ENCODE measurements at places on chromosomes 6 and 20.

GRCh38 chr20:10550204-10551118, 115.4 kb downstream of the SLX4IP start:
- no peak for DNase-seq

DNA sequence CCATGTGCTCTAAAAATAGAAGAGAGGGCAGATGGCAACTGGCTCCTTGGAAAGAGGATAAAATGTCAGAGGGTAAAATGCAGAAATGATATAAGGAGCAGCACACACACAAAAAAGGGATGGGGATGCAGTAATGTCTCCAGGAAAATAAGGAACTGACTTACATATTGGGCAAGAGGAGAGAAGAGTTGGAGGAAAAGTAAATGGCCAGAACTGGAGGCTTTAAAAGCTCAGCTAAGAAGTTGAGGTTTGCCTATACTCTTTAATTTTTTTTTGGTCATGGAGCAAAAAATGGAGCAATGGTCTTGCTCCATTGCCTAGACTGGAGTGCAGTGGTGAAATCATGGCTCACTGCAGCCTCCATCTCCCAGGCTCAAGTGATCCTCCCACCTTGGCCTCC, 93.7 kb downstream of the SULF2 start:
- DNase-seq = no peak

DNA sequence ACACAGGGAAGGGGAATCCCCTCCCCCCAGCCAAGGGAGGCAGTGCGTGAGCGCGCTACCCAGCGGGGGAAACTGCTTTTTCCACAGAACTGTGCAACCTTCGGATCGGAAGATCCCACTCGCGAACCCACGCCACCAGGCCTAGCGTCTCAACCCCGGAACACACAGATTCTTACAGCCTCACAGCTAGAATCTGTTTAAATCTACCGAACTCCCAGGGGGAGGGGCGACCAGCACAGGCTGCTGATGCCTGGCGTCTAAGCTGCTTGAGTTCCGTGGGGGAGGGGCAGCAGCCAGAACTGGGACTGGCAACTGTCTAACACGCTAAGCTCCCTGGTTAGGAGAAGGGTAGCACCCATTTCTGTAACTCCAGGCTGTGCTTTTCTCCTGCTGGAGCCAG, 217.3 kb upstream of the TENT5A start:
- no peak for DNase-seq

- DNase-seq = no peak
Measured at GRCh38 chr6:145647602-145648001, 87.7 kb downstream of the EPM2A start.

- no peak for DNase-seq
Measured at GRCh38 chr20:47295921-47296426, 60.5 kb downstream of the ZMYND8 start.

All from activated CD4-positive, alpha-beta T cell treated with anti-CD3 and anti-CD28 coated beads, Interleukin-2, amount 50 U/mL, for 24 hours (primary cell).